ENCODE measurements at places on chromosomes 12 and 14.

GRCh38 chr12:3202734-3203446 lies 125.7 kb downstream of the TSPAN9 start:
- DNase-seq, result no peak

GRCh38 chr14:93331728-93332396 lies 974 bp downstream of the BTBD7 start:
- no peak for DNase-seq

GRCh38 chr12:119669744-119670472 lies 2.0 kb downstream of the PRKAB1 start:
- DNase-seq, result peak; percentile 70

GRCh38 chr12:911191-911826 lies 38.2 kb downstream of the RAD52 start:
- no peak for DNase-seq

DNA sequence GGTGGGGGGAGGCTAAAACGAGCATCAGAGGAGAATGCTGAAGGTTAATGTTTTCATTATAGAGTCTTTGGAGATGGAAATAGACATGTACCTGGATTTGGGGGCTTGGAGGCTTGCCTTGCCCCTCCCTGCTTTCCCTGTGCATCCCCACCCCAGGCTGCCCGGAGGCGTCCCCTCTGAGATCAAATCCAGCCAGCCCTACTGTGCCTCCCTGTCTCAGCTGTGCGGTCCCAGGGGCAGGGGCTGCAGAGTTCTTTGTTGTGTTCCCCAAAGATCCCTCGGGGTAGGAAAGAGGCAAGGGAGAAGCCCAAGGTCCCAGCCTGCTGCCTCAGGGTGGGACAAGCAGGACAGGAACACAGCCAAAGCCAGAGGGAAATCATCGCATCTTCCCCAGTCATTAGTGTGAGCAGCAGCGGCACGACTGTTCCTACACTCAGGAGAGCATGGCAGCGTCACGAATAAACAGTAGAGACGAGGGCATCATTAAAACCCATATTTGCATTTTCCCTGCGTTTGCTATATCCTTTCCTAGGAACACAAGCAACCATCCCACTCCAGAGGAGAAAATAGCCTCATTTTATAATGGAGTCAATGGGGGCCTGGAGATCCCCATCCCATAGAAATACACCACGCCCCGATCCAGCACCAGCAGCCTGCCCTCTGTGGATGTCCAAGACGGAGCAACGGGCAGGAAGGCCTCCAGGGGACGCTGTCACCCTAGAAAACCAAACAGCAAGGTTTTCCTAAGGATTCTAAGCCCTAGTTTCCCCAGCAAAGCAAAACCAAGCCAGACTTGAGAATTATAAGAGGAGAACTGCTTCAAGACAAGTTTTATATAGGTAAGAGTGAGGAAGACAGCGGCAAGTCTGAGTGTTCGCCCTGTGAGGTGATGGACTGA lies 32.4 kb downstream of the ANO2 start:
- no peak for DNase-seq

DNA sequence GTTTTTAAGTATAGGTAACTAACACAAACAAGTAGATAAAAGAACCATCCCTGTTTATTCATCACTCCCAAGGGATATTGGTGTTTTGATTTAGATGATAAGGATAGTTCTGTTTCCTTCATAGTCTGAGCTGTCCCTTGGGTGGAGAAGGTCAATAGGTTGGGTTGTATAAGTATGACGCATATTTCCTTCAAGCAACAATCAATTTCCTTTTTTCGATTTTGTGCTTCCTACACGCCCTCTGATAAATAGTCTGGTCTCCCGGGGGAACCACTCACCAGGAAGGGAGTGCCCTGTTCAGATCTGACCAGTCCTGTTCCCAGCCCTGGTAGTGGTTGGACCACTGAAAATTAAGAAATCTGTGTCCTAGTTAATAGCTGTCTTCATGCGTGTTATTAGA lies 378.8 kb upstream of the FAR2 start:
- DNase-seq, result no peak

DNA sequence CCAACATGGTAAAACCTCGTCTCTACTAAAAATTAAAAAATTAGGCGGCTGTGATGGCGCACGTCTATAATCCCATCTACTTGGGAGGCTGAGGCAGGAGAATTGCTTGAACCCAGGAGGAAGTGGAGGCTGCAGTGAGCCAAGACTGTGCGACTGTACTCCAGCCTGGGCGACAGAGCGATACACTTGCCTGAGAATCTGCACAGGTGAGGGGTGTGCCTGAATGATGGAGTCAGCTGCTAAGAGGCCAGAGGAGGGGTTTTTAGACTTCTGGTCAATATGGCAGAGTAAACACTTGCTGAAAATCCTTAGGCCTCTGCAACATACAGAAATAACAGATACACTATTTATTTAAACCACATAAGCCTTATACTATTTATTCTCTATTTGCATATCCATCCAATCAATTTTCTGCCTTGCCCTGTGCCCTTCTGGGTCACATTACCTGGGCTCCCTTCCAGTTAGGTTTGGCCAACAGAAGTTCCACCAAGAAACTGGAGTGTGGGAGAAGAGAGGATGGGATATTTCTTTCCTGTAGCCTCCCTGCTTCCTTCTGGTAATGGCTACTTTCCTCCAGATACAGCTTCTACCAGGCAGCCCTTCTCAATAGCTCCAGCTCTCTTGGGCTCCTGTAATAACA lies 117.6 kb downstream of the EFCAB11 start:
- no peak for DNase-seq
